ENCODE measurements at places on chromosomes 2 and 18.

- DNase-seq = no peak
These were observed 6.2 kb downstream of the CCBE1 start for GRCh38 chr18:59690996-59691395.

DNA sequence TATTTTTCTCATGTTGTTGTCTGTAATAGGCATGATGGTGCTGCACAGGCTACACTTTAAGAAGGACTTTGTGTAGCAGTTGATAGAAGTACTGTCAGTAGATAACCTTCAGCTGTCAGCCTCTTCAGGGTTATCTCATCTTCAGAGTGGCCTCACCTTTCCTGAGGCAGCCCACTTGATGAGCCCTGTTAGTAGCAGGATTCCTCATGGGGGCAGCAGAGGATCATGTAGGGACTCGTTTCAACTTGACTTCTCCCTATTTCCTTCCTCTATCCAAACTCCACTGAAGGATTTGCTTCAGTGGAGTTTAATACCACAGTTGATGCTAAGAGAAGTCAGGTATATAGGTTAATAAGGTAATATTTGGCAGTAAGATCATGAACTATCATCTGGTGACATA, 530.3 kb upstream of the FSIP2 start:
- DNase-seq = peak; percentile 17

- peak; percentile 36 for DNase-seq
These were observed 940 bp downstream of the XRCC5 start for GRCh38 chr2:216109962-216110614.

DNA sequence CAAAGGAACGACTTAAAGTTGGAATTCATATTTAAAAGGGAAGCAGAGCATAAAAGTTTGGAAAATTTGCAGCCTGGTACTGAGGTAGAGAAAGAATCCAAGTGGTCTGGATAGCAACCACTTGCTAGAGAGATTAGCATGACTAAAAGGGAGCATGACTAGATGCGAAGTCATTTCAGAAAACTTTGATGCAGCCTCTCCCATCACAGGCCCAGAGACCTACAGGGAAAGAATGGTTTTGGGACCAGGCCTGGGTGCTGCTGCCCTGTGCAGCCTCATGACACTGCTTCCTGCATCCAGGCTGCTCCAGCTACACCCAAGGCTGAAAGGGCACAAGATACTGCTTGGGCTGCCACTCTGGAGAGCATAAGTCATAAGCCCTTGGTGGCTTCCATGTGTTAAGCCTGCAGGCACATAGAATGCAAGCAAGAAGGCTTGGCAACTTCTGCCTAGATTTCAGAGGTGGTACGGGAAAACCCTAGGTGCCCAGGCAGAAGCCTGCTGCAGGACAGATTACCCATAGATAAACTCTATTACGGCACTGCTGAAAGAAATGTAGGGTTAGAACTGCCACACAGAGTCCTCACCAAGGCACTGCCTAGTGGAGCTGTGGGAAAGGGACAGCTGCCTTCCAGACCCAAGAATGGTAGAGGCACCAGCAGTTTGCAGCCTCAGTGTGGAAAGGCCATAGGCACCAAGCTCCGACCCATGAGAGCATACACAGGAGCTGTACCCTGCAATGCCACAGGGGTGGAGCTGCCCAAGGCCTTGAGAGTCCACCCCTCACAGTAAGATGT, 12.6 kb upstream of the CHN1 start:
- DNase-seq = no peak

- DNase-seq = no peak
These were observed 105.4 kb upstream of the MMADHC start for GRCh38 chr2:149692961-149693396.

DNA sequence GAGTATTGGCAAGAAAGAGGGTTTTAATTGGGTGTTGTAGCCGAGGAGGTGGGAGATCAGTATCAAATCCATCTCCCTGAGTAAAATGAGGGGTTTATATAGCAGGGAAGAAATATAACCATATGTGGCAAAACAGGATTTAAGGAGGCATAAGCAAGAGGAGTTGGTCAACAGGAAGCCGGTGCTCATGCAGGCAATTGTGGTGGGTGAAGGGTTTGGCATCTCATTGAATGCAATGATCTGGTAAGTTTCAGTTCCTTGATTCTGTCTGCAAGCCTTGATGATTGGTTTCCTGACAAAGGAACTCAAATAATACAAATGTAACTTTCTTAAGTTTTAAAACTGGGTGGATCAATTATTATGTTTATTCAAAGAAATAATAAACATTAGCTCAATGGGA, 564.4 kb upstream of the LINC00305 start:
- no peak for DNase-seq

GRCh38 chr2:222673273-222673672, 1.8 kb downstream of the MOGAT1 start:
- no peak for DNase-seq

- DNase-seq = no peak
These were observed 51.9 kb downstream of the ASAP2 start for GRCh38 chr2:9258501-9258900.

DNA sequence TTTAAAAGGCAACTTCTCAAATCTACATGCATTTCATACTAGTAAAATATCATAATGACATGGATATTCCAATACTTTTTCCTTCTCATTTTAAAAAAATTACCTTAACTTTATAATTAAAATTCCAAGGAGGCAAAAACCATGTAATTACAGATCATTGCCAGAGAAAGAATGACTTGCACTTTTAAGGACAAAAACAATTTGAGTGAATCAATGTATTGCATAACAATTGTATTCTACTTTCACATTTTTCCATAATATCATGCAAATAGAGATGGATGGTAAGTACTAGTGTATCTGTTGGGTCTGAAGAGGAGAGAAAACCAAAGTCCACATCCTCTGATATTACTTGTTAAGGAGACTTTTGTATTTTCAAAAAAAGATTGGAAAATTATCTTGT, 89.5 kb upstream of the NCK2 start:
- no peak for DNase-seq

GRCh38 chr2:197007716-197008628, 81.5 kb upstream of the PGAP1 start:
- peak; percentile 12 for DNase-seq

GRCh38 chr18:45730832-45731575, 7.0 kb downstream of the SLC14A1 start:
- DNase-seq = peak; percentile 18

GRCh38 chr2:10449838-10450691, 1.9 kb upstream of the ODC1 start:
- peak; percentile 58 for DNase-seq

- no peak for DNase-seq
These were observed 45.1 kb upstream of the ZBTB7C start for GRCh38 chr18:48454261-48454757.

DNA sequence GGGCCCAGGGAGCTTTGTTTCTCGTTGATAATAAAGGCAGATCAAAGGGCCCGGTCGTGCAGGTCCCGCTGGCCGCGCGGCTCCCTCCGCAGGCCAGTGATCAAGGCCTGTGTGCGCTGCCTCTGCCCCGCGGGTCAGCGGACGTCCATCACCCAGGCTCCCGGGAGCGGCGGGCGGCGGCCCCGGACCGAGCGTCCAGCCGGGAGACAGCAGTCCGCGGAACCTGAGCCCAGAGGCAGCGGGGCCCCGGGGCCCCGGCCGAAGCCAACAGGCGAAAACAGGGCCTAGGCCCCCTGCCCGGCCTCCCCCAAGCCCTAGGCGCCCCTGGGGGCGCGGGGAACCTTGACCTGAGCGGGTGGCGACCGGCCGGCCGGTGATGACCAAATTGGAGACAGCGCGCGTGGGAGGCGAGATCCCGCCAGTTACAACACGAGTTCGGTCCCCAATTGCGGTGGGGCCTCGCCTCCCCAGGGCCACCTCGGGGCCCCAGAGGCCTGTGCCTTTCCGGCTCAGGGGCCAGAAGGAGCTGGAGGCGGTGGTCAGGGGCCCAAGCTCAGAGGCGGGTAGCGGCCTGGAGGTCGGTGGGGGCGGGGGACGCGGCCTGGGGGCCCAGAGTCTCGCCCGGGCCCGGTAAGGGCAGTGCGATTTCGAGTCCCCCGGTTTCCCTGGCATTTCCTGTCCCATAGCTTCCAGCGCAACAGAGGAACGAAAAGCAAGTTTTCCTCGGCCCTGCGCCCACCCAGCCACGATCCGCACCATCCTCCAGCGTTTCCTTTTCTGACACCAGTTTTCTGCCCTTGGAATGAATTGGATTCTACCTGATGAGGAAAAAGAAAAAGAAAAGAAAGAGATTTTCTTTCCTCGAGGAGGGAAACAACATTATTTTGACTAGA, 5.9 kb downstream of the SP9 start:
- peak; percentile 68 for DNase-seq

GRCh38 chr2:231161252-231161839, 36.5 kb upstream of the HTR2B start:
- DNase-seq = no peak

DNA sequence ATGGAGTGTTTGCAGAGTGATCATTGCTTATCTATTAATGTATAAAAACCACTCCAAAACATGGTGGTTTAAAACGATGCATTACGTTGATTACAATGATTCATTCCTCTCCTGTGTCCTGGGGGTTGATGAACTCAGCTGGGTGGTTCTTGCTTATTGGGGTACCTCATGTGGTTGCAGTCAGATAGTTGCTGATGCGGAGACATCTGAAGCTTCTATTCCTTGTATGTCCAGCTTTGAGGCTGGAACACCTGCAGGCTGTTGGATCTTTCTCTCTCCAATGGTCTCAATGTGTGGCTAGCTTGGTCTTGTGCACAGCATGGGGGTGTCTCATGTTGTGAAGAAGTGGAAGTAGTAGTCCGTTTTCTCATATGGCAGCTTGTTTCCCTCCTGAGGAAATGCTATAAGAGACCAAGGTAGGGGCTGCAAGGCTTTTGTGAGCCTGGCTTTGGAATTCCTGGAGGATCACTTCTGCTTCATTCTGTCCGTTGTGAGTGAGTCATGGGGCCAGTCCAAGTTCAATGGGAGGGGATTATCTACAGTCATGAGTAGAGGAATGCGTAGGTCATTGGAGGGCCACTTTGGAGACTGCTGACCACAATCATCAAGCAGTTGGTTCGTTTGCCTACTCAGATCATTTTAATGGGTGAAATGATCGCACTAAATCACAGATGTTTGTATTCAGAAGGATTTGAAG, 601.0 kb downstream of the SLC4A3 start:
- peak; percentile 97 for DNase-seq

DNA sequence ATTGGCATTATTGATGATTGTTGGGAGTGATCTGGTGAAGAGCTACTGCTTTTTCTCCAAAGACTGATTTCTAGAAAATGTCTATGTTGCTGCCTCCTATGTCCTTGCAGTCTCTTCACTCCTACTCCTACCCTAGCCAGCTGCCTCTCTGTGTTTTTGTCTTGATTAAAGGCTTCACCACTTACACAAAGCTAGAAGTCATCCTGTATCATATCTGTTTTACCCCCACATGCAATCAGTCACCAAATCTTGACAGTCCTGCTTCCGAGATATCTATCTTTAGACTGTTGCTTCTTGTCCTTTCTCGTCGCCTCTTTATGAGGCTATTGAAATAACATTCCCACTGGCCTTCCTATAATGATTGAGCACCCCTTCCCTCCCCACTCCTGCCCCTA, 84.5 kb upstream of the ITGA4 start:
- no peak for DNase-seq

- no peak for DNase-seq
These were observed 80.4 kb downstream of the POLR1A start for GRCh38 chr2:86025229-86025820.

DNA sequence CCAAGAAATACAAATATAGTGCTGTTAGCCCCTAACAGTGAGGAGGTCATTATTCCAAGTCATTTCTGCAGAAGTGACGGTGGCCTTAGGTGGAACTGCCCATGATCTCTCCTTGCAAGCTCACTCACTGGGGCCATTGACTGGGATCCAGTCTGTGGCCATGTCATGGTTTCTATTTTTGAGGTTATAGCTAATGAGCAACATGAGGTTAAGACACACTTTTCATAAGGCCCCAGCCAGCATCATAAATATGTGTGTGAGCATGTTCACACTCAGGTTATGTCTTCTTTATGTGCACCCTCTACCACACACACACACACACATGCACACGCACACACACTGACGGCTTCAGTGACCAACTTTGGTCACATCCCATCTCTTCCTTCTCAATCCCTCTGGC, 484 bp downstream of the AFF3 start:
- DNase-seq = no peak

GRCh38 chr2:189487283-189488007, 46.2 kb downstream of the WDR75 start:
- no peak for DNase-seq

DNA sequence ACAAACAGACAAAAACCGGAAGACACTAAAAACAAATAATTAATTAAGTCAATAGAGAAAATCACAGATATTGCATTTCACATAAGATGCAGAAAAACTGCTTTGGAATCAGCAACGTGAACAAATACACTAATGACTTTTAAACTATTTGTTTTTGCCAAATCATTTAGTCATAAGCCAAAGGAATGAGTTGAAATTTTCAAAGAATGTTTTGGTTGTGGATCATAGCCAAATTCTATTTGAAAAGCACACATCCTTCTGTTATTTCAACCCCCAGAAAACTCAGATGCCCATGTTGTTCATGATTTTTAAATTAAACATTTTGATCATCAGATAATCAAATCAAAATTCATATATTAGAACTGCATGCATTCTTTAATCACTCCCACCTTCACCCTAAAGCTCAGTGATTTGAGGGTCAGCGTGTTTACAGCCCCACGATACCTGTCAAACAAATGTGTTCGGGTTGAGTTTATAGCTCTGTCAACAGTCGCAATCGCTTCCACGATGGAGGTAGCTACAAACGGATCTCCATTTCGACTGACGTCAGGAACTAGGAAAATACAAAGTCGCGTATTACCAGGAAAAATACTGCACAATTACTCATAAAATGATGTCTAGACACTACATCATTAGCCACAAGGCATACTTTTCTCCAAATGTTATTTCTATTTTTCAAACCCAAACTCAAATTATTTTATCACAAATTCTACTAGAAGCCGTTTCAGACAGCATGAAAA, 90.2 kb downstream of the PXDN start:
- no peak for DNase-seq

GRCh38 chr2:82675186-82675585, 1783.9 kb downstream of the SUCLG1 start:
- DNase-seq = no peak

DNA sequence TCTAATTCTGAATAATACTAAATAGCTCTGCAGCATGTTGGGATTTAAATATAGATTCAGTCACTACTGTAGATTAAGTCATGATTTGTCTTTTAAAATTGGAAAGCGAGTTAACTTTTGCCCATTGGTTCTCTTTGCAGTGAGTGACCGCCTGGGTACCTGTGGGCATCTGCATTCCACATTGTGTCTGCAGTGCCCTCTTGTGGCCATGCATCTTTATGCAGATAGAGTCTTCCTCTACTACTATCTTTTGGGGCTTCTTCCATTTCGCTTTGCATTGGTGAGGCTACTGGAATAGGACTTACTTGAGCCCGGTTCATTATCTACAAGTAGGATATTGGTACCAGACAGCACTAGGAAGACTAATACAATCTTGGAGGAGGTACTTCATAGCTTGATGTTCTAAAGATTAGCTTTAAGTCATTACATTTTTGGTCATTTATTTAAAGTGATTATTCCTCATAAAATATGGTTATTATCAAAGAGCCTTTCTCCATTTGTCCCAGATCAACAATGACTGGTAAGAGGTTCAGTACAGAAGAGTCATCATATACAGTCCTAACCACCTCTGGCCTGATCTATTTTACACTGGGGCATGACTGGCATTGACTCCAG, 203.0 kb downstream of the SOCS6 start:
- DNase-seq = peak; percentile 61

GRCh38 chr2:9763356-9764152, 79.7 kb upstream of the TAF1B start:
- no peak for DNase-seq

Measured in A549 (cell line).